ENCODE measurements at places on chromosomes 11 and 22.

GRCh38 chr22:39283322-39284141 is 35.9 kb downstream of the RPL3 start:
- no peak for DNase-seq

DNA sequence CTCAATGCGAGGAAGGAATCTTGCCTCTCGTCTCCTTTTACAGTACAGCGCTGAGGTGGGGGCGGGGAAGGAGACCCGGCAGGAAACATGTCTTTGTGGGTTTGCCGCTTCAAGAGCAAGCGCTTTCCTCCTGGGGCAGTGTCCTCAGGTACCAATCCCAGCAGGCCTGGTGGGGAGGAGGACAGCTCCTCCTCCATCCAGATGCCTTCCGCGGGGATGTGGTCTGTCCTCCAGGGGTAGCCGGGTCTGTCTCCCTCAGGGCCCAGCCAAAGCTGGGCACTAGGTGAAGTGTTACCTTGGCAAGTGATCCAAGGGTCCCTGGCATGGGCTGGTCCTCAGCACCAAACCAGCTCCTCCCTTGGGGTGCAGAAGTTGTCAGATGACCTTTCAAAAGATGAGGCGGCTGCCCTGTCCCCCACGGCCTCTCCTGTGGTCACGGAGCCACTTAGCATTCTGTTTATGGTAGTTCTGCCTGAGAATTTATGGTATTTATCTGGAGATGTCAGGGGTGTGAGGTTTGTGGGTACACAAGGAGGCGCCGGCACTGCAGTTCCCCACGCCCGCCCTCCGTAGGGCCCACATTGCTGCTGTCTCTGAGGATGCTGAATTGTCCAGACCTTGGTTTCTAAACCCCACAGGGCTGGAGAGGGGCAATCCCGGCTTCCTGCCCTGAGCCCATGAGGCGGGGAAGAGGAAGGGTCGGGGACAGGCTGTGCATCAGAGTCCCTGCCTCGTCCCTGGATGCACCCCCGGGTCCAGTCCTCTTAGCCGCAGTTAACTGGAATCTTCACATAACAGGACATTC is 93.5 kb upstream of the ANO1 start:
- DNase-seq: no peak

GRCh38 chr11:104926771-104927611 is 28.7 kb upstream of the CASP12 start:
- no peak for DNase-seq

DNA sequence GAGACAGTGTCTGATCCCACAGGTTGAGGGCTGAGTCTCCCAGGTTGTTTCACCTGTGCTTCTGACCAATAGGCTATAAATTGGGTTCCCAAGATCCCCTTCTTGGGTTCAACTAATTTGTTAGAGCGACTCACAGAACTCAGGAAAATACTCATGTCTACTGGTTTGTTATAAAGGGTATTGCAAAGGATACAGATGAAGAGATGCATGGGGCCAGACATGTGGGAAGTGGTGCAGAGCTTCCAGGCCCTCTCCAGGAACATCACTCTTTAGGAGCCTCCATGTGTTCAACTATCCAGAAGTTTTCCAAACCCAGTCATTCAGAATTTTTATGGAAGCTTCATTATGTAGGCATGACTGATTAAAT is 4.7 kb downstream of the KLHL22 start:
- DNase-seq: no peak

GRCh38 chr11:74024261-74025029 is 15.6 kb upstream of the UCP3 start:
- no peak for DNase-seq

DNA sequence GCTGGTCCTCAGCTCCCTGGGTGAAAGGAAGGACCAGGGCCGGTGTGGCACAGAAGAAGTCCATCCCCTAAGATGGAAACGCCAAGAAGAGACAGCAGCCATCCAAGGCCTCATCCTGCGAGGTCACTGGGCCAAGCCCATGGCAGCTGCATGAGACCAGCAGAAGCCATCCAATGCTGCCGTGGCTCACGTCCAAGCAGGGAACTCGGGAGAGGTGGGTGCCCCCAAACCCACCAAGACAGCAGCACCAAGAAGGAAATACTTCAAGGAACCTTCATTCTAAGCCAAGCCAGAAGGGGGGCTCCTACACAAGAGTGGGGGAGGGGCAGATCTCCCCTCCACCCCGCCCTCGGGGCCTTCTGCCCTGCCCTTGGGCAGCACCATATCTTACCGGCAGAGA is 49.6 kb downstream of the IGSF9B start:
- DNase-seq: no peak

DNA sequence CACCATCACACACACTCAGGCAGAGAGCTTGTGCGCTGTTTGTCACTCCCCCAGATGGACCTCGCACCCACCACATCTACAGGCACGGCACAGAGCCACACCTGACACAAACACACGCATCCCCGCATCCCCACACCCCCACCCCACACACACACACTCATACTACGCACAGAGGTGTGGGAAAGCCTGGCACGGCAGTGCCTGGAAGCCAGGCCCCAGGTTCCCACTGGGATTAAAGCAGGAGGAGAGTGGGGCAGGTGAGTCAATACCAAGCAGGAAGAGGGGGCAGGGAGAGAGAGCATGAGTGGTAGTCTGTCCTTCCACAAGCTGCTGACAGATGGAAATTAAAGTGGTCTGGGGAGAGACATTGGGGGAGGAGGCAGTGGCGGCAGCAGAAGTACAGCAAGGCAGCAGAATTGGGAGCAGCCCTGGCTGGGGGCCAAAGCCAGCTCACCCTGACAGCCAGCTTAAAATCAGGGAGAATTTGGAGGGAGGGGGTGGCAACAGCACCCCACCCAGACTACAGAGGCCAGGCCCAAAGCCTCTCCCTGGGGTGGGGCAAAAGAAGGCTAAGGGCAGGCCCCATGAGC is 20.7 kb downstream of the TNKS1BP1 start:
- DNase-seq: no peak
